ENCODE measurements at places on chromosomes 5 and 9. TPM values are rescaled to one million over a fixed set of nuclear protein-coding genes. Genes with fewer than 3 reads are reported as not detected.
A peak's percentile ranks its signal among the peaks of the same experiment; 100 is the strongest.

- DNase-seq: no peak
Measured at GRCh38 chr5:107915176-107915812, 244.6 kb upstream of the EFNA5 start.

The EGFL7 gene
- 77.2 TPM for total RNA-seq

- no peak for DNase-seq
Measured at GRCh38 chr5:126508251-126508961, 85.2 kb downstream of the GRAMD2B start.

DNA sequence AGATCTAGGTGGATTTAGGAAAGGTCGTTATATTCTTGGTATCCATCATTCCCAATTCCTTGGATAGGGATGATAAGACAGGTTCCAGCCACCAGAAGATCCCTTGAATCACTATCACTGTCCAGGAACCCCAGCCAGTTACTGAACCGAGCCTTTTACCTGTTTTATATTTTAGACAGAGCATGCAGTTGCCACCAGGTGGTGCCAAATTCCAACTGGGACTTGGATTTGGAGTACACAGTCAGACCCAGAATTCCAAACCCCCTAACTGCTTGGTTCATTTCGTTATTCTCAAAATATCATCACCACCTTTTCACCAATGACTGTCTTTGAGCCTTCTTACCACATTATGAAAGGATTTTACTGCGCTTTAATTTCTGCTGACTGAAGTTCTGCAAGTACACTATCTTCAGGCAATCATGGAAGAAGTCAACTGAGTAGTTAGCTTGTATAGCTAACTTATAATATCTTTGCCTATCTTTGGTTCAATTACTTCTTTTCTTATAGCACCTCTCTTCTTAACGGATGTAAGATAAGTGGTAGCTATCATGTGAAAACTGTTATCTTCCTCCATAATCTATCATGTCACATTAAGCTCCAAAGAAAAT is 191.8 kb downstream of the PRR16 start:
- peak; percentile 46 for DNase-seq

- DNase-seq: peak; percentile 30
Measured at GRCh38 chr5:17732351-17732923, 98.2 kb downstream of the TAF11L14 start.

The ECM2 gene
- total RNA-seq: not detected

The MLANA gene
- total RNA-seq: not detected

DNA sequence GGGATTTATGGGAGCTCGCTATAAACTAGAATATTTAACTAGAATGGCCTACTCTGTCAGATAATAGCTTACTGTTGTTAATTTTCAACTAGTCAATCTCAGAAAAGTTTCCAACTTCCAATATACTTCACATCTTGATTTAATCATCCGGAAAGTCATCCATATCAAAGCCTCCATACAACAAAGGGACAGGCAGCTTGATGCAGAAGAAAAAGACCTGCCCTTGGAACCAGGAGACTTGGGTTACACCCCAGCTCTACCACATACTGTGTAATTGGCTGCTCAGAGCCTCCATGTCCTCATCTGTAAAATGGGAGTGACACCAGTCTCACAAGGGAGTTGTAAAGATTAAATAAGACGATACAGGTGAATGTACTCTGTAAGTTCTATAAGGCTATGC is 1.9 kb downstream of the PTPN3 start:
- no peak for DNase-seq
